Colonic mucosa (tissue), 4 donors: ENCODE measurements at places on chromosomes 7 and 10.
A peak's percentile ranks its signal among the peaks of the same experiment; 100 is the strongest.

GRCh38 chr10:105138358-105138757, 497.3 kb downstream of the SORCS3 start:
- DNase-seq: no peak

DNA sequence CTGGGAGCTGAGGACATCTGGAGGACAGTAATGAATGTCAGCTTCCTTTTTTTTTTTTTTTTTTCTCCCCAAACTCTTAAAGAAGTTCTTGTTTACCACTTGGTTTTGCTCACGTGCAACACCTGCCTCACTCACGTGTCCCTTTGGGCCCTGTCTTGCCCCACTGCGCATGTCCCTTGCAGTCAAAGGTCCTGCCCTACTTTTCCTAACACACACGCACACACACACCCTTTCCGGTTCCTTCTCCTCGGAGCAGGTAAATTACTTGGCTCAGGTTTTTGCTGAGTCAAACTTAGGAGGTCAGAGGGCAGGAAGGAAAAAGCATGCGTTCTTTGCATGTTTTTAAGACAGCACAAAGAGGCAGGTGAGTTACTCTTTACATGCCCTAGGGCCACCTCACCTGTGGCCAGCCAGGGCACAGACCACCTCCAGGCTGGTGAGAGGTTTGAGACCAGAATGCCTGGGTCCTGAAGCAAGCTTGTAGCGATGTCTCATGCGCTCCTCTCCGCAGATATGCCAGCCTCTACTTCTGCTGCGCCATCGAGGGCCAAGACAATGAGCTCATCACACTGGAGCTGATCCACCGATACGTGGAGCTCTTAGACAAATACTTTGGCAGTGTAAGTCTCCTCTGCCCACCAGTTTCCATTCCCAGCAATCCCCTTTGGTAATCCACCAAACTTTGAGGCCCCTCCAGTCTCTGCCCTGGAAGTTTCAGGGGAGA, 2.8 kb downstream of the AP1S1 start:
- peak; percentile 83 for DNase-seq

- DNase-seq: no peak
Observed at GRCh38 chr7:71766016-71766415, 634.1 kb downstream of the GALNT17 start.

GRCh38 chr7:118369987-118370386, 145.5 kb downstream of the ANKRD7 start:
- DNase-seq: no peak

DNA sequence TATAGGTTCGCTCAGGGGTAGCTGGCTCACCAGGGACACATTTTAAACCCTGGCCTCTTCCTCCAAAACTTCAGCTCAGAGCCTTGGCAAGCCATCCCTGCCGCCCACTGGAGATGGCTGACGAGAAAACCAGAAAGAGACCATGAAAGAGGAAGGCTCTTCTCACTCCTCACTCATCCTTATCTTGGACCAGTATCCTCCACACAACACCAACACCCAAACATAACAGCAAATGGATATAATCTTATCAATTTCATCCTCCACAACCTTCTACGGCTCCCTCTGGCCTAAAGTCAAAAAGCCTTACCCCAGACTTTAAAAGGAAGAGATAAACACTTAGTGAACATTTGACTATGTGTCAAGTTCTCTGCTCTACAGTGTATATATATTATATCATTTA, 26.9 kb downstream of the DLG5 start:
- DNase-seq: no peak

DNA sequence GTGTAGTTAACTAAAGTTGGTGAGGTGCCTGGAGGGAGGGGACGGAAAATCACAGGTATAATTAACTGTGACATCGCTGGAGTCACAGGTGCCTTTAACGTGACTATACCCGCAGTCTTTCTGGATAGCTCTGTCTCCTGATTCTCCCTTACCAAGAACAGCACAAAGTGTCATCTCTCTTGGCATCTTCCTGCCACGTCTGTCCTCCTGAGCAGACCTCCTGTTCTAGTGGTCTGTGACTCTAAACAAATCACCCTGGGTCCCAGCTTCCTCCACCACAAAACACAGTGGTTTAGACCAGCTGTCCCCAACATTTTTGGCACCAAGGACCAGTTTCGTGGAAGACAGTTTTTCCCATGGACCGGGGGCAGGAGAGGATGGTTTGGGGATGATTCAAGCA, 90.5 kb downstream of the CALN1 start:
- DNase-seq: no peak

- no peak for DNase-seq
Observed at GRCh38 chr7:66250711-66251110, 45.6 kb downstream of the TPST1 start.

DNA sequence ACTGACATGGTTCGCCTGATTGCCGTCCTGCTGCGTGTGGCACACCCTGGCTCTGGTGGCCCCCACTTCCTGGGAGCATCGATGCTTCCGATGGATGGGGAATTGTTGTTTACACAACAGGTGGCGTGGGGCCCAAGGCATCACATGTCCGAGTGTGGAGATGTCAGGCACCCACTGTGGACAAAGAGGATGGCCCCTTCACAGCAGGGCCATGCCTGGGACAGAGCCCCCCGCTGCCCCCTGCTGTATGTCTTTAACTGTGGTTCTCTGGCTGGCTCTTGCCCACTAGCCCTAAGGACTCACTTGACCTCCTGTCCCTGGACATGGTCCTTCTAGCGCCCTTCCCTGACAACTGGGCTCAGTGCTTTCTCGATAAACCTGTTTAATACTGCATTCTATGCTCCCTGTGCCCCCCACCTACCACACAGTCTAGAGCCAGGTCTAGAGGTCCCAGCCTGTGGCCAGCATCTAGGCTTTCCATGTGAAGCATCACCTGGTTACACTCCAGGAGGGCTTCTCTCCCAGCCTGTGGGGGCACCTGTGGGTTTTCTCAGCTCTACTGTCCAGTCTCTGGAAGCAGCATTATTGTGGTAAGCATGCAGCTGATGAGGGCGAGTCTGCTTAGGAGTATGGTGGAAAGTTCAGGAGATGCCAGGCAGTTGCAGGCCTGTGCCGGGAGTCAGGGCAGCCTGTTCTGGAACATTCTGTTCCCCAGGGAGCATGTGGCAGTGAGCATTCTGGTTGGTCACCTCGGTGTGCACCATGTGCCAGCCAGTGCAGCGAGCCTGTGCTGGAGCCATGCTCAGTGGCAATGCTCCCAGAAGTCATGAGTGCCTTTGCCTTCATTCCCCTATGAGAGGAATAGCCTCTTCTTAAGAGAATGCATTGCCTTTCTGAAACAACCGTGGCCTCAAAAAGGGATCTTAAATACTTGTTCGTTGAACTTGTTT, 10.4 kb downstream of the ADCY1 start:
- DNase-seq: no peak

DNA sequence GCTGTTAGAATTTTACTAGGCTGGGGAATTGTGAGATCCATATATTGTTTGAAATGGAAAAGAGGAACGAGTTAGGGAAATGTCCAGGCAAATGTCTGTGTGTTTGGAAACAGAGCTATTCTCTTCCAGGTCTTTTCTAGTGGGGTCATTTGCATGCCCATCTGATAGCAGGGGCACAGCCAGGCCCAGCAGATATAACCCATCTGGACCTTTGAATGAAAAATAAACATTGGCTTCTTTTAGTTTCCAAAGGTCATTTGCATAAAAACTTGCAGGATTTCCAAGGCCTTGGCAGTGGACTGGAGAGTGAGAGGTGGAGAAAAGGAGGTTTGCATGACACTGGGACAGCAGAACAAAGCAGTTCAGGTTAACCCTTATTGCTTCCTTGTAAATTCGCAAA, 188.0 kb upstream of the GPR26 start:
- DNase-seq: no peak

- DNase-seq: no peak
Observed at GRCh38 chr7:77504951-77505350, 32.1 kb upstream of the PTPN12 start.

GRCh38 chr7:26993816-26994810, 101.7 kb downstream of the HOXA1 start:
- no peak for DNase-seq

DNA sequence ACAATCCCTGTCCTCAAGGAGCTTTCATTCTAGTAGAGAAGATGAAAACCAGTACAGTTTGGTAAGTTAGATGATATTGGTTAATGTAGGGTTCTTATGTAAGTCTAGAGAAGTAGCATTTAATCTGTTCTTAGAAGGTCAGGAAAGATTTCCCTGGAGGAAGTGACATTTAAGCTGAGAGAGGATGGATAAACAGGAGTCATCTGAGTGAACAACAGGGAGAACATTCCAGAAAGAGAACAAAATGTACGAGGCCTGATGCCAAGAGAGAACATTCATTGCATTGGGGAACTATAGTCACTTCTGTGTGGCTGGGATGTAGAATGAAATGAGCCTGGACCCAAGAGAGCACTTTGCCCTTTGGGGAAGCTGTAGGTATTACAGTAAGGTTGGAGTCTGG, 88.0 kb downstream of the CFTR start:
- no peak for DNase-seq

DNA sequence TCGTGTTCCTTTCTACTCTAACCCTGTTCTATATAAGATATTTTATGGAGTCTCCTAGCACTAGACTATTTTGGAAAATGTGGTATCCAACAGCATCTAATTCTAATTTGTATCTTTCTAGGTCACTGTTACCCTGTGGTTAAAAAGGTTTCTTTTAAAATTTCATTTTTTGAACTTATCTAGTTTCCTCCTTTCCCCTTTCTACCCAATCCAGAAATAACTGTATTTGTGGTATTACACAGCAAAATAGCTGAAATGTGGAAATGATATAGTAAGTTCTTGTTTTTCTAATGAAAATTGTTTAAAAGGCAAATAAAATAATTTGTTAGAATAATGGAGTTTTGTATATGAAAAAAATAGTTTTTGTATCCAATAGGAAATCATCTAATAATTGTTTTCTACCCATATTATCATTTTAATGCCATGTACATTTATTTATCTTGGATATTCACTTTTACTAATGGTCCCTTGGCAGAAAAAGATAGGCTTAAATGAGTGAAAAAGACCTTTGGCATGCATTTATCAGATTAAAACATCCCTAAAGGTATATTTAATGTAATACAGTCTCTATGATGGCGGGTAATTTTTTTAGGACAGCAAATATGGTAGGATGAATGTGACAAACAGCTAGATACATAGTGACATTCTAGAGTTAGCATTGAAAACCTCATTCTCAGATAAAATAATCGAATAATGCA, 175.5 kb upstream of the PLXDC2 start:
- DNase-seq: no peak

GRCh38 chr7:22949944-22950343, 64.0 kb downstream of the HYCC1 start:
- no peak for DNase-seq

- no peak for DNase-seq
Observed at GRCh38 chr7:77453531-77453930, 37.4 kb upstream of the GSAP start.

- DNase-seq: no peak
Observed at GRCh38 chr10:4176500-4177281, 391.7 kb upstream of the KLF6 start.

GRCh38 chr7:111787741-111788140, 225.4 kb upstream of the IMMP2L start:
- DNase-seq: no peak

- no peak for DNase-seq
Observed at GRCh38 chr10:20033476-20033875, 217.2 kb downstream of the PLXDC2 start.

- DNase-seq: no peak
Observed at GRCh38 chr10:89759531-89759930, 58.1 kb downstream of the KIF20B start.

DNA sequence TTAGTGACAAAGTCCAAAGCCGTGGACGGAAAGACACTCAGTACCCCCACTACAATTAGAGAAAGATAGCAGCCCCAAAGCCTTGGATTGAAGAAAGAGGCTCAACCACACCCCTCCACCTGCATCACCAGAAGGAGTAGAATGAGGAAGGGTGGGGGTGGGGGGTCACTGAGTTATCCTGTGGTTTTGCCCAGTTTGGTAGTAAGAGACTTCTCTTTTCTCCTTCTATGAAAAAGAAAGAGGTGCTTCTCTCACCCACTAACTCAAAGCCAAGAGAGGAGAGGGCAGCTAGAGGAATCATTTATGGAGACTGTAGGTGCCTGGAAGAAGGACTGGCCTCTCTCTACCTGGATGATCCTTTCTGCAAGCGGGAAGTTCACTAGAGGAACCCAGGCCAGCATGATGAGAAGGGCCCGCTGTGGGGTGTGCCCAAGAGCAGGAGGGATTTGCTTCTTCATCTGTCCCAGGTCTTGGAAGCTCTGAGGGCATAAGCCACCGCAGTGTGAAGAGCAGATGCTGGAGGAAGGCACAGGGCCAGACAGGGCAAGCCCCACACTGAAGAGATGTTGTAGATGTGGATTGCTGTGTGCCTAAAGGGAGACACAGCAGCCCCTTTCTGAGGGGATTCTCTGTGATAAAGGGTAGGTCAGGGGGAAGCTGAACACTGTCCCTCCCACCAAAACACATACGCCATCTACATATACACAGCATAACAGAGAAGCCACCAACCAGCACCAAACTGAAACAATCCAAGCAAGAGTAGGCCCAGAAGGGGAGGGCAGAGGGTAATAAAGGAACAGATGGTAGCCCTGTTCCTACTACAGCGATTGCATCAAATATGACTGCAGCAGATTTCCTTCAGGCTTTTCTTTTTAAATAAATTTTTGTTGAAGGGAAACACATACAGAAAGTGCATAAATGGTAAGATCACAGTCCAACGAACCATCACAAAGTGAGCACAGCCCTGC, 25.8 kb upstream of the LANCL2 start:
- no peak for DNase-seq

GRCh38 chr7:13014011-13014410, 326.6 kb downstream of the ARL4A start:
- DNase-seq: no peak

DNA sequence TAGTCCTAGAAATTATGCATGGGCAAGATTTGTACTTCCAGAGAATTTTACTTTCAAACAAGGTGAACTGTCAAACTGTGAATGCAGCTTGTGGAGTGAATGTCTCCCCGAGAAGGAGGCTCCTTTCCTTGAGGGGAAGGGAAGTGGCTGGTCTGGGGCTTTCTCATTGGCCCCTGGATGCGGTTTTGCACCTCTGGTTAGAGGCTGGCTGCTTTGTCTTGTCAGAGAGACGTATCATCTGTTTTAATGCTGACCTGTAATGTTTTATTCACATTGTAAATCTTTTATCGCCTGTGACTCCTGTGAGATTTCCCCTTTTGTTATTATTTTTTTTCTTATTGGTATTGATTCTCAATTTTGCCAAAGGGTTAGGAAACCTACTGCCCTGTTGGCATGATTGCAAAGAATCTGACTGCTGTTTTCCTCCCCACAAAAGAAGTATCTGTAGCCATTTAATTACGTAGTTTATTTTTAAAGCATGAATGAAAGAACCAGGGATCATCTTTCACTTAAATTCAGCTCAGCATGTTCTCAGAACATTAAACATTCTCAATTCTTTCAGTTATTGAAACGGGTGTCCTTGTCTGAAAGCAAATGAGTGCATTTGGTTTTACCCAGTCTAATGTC, 238.3 kb upstream of the NFE2L3 start:
- no peak for DNase-seq

DNA sequence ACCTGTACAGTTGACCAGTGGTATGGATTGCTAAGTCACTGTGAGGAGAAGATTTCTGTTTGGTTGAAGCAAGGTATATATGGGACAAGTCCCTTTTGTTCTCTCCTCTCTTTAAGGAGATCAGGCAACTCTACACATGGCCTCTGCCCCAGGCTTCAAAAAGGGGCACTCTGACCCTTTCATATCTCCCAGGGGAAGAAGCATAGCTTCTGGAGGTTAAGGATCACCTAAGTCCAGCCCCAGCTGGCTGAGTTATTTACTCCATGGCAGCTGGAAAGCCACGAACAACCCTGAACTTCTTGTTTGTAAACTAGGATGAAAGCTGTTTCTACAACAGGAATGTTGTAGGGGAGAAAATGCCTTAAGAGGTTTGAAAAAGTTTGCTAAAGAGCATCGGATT, 129.2 kb upstream of the FEZF1 start:
- DNase-seq: no peak
